G401 (cell line): ENCODE measurements at places on chromosomes 2 and 18.

DNA sequence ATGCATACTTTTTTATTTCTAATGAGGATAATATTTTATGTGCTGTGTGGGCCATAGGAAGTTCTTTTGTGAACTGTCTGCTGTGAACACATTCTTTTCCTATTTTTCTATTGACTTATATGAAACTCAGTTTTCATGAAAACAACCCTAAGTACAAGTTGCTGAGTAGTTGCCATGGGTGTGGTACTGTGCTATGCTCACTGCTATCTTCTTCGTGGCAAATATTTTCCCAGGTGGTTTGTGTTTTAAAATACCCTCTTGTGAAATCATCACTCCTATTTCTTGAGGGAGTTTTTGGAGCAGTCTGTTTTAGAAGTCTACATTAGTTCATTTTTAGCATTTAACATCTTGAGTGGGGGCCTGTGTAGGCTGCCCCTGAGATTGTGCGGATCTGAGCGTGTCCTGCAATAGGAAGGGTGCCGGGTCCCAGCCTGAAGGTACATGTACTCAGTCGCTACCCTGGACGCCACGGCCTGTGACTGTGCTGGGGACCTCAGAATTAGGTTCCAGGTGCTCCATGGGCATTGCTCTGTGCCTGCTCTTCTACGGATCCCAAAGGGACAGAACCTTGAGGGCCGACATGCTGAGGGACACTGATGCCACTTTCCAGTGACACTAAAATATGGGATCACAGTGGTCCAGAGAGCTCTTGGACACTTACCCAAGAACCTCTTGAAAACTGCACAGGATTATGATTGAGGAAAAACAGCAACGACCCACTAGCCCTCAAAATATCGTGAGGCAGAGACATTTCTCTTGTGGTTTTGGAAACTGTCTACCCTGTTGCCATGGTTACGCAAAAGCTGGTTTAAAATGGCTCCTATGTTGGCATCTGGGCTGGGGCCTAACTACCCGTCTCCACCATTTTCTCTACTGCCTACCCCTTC, 480.4 kb downstream of the TGIF1 start:
- DNase-seq, result no peak

DNA sequence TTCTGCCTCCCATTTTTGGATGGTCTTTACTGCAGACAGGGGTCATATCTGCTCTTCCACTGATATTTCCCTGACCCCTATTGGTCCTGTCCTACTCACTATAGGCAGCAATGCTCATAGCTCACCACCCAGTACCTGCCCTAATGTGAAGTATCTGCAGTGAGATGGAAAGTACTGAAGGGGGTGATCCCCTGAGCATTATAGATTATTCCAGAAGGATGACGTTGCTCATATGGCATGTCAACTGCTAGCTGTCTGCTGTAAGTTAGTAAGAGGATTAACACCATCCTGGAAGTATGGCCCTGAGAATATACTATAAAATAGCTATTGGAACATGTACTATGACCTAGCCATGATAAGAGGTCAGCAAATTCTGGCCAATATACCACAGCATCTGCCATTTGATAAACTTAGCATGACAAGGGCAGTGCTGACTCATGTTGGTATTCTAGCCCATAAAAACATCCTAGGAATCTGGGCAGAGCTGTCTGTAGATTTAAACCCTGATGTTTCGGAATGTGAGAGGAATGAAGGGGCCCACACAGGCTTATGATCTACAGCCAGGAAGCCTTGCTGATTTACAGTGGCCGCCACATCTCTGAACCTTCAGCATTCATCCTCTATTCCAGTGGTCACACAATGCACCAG, 451.4 kb downstream of the TNS1 start:
- no peak for DNase-seq

- DNase-seq, result no peak
Observed at GRCh38 chr18:14944838-14945237, 196.9 kb downstream of the ANKRD30B start.

GRCh38 chr2:43127941-43128558, 98.4 kb downstream of the ZFP36L2 start:
- DNase-seq, result no peak
